Effector CD4-positive, alpha-beta T cell (primary cell): ENCODE measurements at places on chromosomes 1 and 21.
A peak's percentile ranks its signal among the peaks of the same experiment; 100 is the strongest.

GRCh38 chr21:16307256-16307655, 577.5 kb downstream of the USP25 start:
- DNase-seq = no peak

GRCh38 chr1:165114022-165114888, 242.3 kb downstream of the LMX1A start:
- no peak for DNase-seq

DNA sequence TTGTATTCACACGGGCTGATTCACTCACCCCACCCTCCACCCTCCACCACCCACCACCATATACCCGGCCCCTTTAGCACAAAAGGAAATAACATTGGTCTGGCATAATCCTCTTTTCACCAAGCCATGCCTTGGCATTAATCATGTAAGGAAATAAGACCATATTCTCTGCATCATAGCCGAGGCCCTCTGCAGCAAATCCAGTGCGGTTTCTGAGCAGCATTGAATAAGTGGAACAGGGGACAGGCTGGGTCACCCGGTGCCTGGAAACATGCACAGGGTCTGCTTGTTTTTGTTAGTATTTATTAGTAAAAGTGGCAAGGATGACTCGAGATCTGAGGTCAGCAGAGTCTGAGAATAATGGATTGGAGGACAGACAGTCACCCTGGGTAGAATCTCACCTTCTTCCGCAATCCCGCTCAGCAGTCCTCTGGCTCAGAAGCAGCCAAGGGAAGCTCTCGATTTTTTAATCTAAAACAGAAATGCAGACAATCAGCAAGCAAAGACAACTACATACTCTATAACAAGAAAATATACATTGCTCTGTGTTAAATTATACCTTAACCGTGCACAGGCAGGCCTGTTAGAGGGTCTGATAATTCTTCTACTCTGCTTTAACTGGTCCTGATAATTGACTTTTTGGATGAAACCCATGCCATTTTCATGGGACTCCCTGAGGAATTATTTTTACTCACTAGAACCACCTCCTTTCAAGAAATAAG, 52.4 kb upstream of the CDC42BPA start:
- no peak for DNase-seq

GRCh38 chr1:191152776-191153175, 675.1 kb upstream of the BRINP3 start:
- no peak for DNase-seq

DNA sequence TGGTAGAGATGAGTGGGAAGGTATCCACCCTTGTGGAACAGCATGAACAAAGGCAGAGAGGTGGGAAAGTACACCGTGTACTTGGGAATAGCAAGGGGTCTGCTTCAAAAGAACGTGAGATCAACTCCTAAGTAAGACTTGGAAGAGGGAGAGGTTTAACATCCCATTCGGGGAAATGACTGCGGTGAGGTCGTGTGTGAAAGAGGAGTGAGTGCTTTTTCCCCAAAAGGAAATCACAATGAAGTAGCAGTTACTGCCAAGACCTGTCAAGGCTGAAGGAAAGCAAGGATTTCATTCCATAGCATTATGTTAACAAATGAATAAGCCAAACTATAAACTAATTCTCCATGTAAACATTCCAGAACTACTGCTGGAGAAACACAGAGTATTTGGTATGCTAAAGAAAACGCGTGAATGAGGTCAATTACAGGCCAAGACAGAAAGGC, 20.0 kb upstream of the SYDE2 start:
- no peak for DNase-seq

DNA sequence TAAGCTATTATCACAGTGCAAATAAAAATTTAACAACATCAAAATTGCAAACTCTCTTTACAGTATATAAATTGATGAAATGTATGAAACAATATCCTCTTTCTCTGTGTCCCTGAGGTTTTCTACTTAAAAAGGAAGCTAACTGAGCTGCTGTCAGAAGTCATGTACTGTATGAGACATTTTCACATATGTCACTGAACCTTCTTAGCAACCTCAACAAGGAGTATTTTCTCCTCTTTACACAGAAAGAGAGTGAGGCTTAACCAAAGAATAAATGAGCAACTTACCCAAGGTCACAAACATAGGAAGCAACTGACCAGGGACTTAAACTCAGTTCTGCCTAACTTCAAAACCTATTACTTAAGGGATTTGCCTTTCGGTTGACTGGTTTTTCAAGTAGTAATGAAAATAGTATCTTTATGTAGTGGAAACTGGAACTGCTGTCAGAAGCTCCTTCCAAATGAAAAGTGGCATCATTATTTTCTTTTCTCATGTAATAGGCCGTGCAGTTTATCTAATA, 288.9 kb downstream of the LRRIQ3 start:
- DNase-seq = no peak

GRCh38 chr1:65065524-65066418, 82.2 kb upstream of the AK4 start:
- no peak for DNase-seq

DNA sequence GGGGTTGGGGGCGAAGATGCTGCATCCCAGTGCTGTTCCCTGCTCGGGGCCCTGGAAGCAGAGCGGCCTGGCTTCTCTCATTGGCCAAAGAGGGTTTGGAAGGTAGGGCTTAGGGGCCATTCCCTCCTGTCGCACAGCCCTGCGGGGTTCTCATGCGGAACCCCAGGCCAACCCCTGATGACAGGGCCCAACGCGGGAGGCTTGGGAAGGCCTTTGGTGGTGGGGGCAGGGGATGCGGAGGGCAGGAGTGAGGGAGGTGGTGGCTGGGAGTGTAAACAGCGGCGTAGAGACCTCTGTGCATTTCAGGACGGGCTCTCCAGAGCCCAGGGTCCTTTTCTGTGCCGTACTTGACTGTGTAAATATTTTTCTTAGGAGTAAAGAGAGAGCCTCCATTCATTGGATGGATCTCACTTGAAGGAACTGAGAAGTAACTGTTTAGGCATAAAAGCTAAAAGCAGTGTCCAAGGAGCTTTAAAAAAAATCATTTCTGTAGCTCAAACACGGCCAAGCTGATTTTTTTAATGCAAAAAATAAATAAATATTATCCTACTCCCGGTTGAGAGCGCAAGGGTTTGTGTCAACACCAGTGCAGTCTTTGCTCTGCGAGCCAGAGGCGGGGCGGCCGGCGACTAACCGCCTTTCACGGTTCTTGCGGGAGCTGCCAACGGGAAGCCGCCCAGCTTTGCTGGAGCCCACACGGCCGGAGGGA, 169.1 kb downstream of the PRDM16 start:
- no peak for DNase-seq

DNA sequence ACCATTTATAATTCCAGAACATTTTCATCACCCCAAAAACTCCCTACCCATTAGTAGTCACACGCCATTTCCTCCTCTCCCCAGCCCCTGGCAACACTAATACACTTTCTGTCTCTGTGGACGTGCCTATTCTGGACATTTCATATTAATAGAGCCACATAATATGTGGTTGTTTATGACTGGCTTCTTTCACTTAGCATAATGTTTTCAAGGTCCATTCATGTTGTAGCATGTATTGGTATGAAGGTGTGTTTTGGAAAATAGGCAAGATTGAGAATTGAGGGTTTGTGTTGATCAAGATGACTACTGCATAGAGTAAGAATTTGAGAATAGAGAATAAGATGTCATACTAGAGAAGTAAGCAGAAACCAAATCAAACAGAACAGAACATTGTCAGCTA, 67.5 kb downstream of the ZFYVE9 start:
- DNase-seq = no peak

- DNase-seq = no peak
These were observed 1342.2 kb downstream of the PLA2G4A start for GRCh38 chr1:188170935-188171334.

DNA sequence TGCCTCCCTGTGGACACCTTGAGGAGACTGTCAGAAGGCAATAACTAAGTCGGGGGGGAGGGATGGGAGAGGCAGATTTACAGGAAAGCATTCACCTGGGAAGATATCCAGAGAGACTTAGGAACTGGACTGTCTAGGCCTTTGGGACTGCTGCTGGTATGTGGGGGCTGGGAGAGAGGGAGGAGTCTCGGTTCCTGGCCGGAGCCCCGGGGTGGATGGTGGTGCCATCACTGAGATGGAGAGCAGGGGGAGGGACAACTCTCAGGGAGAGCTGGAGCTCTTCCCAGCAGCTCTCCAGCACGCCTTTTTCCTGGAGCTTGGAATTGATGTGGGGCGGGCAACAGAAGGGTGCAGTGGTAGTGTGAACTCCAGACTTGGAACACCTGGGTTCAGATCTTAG, 22.1 kb downstream of the PTPRF start:
- DNase-seq = no peak

DNA sequence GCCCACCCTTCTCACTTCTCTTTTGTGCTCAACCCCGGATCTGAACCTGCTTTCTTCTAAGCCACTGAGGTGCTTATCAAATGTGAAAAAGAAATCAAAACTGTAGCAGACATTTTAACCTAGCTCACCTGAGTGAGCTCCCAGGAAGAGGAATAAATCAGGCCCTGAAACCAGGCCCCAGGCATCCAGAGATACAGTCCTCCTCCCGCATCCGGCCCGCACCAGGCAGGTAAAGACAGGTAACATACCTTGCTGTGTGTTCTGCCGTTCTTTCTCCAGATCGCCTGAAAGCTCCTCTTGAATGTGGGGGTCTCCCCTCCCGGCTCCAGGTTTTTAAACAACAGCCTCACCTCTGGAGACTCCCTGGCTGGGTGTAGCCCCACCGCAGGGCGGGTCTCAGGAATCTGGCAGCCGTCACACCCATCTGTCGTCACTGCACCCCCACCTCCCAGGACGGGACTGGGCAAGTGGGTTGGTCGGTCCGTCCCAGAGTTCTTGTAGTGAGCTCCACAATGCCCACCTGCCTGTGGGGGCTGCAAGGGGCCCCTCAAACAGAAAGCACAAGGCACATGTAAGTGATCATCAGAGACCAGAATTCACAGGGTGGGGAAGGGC, at the start of gene LAMB3:
TSS of gene LAMB3 (minus strand) at position 305 of the 615 bp plus-strand sequence. CDS start 1,481 bp downstream, outside the sequence.
- DNase-seq = no peak

- DNase-seq = no peak
These were observed at the start of gene BACE2 for GRCh38 chr21:41167348-41168342. Gene BACE2 (plus strand): TSS chr21:41168160. CDS start chr21:41168264, 104 bp downstream.

GRCh38 chr1:240245629-240246020, 153.9 kb downstream of the FMN2 start:
- no peak for DNase-seq

- peak; percentile 64 for DNase-seq
These were observed 9.8 kb upstream of the PHACTR4 start for GRCh38 chr1:28359592-28360239.

DNA sequence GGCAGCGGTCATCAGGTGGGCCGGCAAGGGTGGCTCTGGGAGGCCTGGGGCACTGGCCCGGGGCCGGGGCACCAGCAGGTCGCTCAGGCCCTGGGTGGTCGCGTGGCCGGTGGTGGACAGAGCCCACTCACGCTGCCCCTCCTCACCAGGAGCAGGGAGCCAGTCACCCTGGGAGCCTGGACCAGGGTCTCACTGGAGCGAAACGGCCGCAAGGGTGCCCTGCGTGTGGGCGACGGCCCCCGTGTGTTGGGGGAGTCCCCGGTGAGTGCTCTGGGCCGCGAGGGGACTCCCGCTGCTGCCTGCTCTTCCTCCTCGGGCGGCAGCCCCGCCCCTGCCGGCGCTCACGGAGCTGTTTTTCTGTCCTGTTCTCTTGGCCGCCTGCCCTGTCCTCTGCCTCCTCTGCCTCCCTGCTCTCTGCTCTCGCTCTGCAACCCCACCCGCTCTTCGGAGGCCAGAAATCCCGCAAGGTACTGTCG, 23.5 kb downstream of the RNF223 start:
- no peak for DNase-seq

- no peak for DNase-seq
These were observed 27.9 kb upstream of the BATF3 start for GRCh38 chr1:212727386-212728181.

- no peak for DNase-seq
These were observed 65.6 kb upstream of the TNR start for GRCh38 chr1:175808999-175809398.

DNA sequence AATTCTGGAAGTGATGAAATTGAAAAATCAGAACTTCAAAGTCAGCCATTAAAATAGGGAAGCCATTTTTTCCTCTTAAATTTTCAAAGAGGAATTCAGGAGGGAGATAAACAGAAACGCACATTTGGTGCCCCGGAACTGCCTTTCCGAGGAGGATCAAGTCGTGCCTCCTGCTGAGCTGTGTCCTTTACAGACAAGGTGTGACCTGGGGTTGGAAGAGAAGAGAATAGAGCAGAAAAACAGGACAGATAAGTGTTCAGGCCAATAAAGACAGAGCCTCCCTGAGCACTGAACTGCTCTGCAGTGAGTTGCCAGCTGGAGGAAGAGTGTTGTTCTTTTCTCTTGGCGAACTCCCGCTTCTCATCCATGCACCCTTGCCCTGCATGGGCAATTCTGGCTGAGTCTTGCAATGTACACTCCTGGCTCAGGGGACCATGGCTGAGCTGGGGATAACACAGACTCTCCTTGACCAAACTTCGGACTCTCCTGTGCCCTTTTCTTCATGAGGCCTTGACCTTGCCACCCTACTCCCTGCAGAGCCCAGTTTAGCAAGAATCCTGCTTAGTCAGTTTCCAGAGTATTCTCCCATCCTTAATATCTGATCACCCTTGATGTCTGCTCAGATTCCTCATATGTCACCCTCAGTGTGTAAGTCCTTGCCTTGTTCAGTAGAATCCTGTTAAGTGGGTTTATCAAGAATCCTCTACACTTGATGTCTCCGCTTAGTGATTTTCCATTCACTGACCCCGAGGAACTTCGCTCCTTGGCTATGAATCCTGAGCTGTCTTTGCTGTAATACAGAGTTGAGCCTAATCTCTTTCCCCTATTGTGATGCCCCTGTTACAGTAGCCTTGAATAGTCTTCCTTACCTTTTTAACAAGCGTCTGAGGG, 1.3 kb upstream of the MTARC1 start:
- no peak for DNase-seq

DNA sequence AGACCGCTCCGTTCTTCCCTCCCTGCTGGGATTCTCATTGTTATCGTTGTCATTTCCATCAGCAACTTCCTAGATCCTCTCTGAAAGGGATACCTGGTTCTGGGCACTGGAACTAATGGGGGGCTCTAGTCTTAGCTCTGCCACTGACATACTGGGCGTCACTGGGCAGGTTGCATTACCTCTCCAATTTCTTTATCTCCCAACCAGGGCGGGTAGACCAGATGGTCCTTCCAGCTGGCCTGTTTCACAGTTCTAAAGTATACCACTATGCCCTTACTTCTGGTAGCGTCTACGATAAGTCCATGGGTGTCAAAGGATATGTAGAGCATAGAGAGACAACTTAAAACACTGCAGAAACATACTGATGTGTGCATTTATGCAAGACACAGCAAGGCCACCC, 1.4 kb downstream of the GPR37L1 start:
- no peak for DNase-seq

DNA sequence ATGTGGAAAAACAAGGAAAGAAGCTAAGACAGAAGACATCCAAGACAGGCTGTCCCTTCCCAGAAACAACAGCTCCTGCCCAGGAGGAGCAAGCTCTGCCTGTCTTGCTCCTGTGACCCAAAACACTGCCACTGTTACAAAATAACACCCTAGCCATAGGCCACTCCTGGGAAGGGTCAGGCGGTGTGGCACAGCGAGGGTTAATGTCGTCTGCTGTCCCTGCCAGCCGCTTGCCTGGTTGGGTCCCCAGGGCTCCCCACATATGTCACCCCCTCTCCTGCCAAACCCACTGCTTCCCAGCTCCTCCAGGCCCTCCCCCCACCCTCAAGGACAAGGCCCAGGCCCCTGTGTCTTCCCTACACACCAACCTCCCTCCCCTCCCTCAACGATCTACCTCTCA, 3.9 kb upstream of the NHLH1 start:
- DNase-seq = no peak
